Kidney epithelial cell (primary cell): ENCODE measurements at places on chromosomes 2 and 18. TPM values are rescaled to one million over a fixed set of nuclear protein-coding genes. Genes with fewer than 3 reads are reported as not detected.

DNA sequence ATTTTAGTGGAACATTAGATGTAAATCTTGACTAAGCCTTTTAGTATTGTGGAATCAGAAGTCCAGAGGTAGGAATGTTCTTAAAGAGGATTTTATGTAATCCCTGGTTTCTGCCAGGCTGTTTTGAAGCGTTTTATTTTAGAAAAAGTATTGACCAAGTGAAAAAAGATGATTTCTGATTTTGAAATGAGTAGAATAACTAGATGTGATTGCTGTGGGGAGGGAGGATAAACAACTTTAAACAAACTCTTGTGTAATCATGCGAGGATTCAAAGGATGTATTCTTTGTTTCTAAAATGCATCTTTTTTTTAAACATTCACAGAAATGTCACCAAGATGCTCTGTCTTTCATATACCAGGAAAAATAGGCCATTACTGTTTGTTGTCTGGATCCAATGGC is 53.9 kb downstream of the PHLPP1 start:
- no peak for DNase-seq

DNA sequence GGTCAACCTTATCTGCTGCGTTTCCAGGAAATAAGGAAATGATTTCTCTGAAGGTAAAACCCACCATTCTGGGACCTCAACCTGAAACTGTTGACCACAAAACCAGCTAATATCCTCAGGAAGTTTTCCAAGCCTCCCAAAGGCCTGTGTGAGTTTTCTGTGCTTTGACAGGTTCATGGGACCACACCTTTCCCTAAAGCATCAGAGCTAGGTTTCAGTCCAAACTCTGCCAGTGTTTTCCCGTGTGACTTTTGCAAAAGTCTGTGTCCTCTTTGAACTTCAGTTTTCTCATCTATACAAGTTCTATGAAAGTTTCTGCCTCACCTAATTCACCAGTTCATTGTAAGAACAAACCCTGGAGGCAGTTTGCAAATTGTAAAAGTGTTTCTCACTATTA is 39.8 kb downstream of the VSNL1 start:
- DNase-seq, result no peak

GRCh38 chr2:120874888-120875275 is 139.2 kb downstream of the GLI2 start:
- DNase-seq, result no peak

- no peak for DNase-seq
Observed at GRCh38 chr18:13628211-13628610, 98.1 kb downstream of the FAM210A start.

- DNase-seq, result no peak
Observed at GRCh38 chr18:8623549-8624106, 14.4 kb downstream of the RAB12 start.

DNA sequence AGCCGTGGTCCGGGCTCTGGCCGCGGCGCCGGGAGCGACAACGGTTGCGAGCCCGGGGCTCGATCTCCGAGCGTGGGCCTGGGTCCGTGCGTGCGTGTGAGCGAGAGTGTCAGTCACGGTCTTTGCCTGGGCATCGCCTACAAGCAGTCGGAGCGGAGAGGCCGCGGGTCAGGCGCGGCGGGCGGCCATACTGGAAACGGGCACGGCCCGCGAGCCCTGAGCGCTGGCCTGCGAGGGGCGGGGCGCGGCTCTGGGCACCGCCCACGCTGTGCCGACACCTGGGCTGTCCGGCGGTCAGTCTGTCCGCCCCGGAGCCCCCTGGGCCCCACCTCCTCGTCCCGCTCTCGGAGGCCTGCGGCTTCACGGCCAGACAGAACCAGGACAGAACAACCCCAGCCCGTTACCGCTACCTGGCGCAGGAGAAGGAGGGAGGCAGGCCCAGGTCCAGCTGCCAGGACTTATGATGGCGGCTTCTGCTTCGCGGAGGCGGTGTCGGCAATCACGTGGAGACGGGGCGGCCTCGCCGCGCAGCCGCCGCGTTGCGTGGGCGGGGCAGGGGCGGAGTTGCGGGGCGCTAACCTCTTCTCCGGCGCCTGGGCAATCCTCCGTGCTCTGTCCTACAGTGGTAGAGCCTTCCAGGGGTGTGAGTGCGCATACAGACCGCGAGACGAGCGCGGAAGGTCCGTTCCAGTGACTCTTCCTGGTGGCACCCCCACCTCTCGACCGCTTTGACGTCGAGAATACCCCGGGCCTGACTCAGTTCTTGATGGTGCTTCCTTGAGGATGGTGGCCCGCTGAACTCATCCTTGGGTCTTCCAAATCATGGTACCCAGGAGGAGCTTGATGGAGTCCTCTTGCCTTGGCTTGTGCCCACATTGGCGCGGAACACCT is at the start of gene TMEM131:
Gene TMEM131, minus strand, starts transcription at position 215 of the 891 bp plus-strand sequence. CDS start 286 bp downstream, outside the sequence.
- DNase-seq, result peak; percentile 59

The FER1L5 gene
- 0.07 TPM in 1 of 2 replicates, not detected in the other for total RNA-seq

The MRPL53 gene
- total RNA-seq, result 18.7 and 24.6 TPM in 2 replicates

The GALNT13 gene
- 0.46 and 0.75 TPM in 2 replicates for total RNA-seq

The ASB3 gene
- total RNA-seq, result 12.9 and 17.3 TPM in 2 replicates

The CHAC2 gene
- 6.4 and 7.2 TPM in 2 replicates for total RNA-seq
